Cortex of kidney (tissue), 1 donor: ENCODE measurements at places on chromosomes 3 and 15.

GRCh38 chr15:74651242-74651741, 35.7 kb downstream of the CLK3 start:
- DNase-seq: no peak

- no peak for DNase-seq
Measured at GRCh38 chr3:33385423-33385822, 54.8 kb downstream of the UBP1 start.

- no peak for DNase-seq
Measured at GRCh38 chr3:128573160-128573559, 77.5 kb downstream of the RPN1 start.

DNA sequence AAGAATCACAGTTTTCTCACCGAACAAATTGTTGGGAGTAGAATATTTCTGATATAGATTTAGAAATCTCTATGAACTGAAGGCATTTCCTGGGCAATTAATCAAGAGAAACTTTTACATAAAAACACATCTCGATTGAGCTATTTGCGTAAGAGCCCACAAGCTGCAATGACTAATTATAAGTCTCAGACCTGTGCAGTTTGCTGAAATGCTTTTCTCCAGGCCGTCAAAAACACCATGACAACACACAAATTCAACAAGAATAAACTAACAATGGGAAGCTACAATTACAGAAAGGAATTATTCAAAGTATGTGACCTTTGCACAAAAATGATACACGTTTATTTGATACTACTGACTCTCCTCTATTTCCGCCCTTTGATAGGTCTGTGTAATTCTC, 481.2 kb upstream of the WNT5A start:
- no peak for DNase-seq

- no peak for DNase-seq
Measured at GRCh38 chr3:71423151-71423906, 160.2 kb downstream of the FOXP1 start.

- DNase-seq: no peak
Measured at GRCh38 chr3:112020674-112021085, 13.9 kb upstream of the TMPRSS7 start.
